ENCODE measurements at places on chromosomes 5 and 9. TPM values are rescaled to one million over a fixed set of nuclear protein-coding genes. Genes with fewer than 3 reads are reported as not detected.

Gene PCDHGA11
- 3.3 TPM for total RNA-seq

Gene WNT8A
- total RNA-seq = 0.51 TPM

Gene TMC1
- not detected for total RNA-seq

Gene CARD6
- total RNA-seq = 3.7 TPM

Gene LIFR
- 233 TPM for total RNA-seq

Gene PLEKHG4B
- not detected for total RNA-seq

Gene ZNF367
- 1.5 TPM for total RNA-seq

Gene PLAC8L1
- total RNA-seq = not detected

Gene DCTN3
- 121 TPM for total RNA-seq

Gene BSPRY
- total RNA-seq = 0.12 TPM

Gene RNF183
- total RNA-seq = not detected

Gene ABO
- 0.24 TPM for total RNA-seq

Gene PALM2AKAP2
- 0.15 TPM for total RNA-seq

Gene NR5A1
- not detected for total RNA-seq
